Urinary bladder (tissue), 4 donors: ENCODE measurements at places on chromosomes 13 and 19. TPM values are rescaled to one million over a fixed set of nuclear protein-coding genes. Genes with fewer than 3 reads are reported as not detected.

DNA sequence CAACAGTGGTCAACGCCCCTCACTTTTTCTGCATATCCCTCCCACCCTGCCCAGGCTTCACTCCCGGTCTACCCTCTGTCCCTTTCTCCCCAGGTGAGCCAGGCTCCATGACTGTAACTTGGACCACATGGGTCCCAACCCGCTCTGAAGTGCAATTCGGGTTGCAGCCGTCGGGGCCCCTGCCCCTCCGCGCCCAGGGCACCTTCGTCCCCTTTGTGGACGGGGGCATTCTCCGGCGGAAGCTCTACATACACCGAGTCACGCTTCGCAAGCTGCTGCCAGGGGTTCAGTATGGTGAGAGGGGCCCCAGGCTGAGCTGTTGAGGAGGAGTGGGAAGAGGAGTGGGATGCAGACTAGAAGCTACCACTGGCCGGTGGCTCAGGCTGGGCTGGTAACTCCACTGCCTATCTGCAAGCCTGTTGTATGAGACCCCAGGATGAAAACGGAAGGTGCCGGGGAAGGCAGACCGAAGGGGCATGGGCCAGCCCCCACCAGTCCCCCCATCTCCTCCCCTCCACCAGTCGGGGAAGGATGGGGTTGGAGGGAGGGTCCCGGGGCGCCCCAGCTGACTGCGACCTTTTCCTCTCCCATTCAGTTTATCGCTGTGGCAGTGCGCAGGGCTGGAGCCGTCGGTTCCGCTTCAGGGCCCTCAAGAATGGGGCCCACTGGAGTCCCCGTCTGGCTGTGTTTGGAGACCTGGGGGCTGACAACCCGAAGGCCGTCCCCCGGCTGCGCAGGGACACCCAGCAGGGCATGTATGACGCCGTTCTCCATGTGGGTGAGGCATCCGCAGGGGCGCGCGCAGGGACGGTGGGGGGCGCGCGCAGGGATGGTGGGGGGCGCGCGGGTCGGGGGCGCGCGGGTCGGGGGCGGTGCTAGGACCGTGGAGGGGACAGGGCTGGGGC is 14.4 kb downstream of the ACP7 start:
- no peak for DNase-seq

GRCh38 chr19:34359954-34360315 is 5.1 kb upstream of the GPI start:
- DNase-seq, result no peak

GRCh38 chr13:90545070-90545840 is 802.2 kb upstream of the MIR17HG start:
- DNase-seq, result no peak

GRCh38 chr19:6718741-6719539 is 1.5 kb downstream of the C3 start:
- DNase-seq, result no peak

CYP2F1 gene
- total RNA-seq, result not detected
